ENCODE measurements at places on chromosomes 3 and 15.

GRCh38 chr3:138943724-138944653, 2.9 kb downstream of the FOXL2 start:
- DNase-seq: peak; percentile 29

DNA sequence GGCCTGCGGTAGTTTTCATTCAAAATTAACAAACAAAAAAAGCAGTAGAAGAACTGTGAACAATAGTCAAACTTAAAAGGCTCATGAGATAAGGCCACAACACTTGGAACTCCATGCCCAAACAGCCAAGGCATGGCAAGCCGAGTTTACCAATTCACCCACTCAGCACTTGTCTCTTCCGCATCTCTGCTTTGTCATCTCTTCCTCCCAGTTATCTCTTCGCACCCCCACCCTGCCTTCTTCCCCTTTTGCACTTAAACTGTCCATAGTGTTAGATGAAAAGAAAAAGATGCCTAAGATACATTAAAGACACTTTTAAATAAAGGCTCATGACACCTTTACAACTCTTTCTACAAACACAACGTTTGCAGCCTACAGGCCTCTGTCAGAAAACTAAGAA, 11.1 kb downstream of the TLE3 start:
- peak; percentile 77 for DNase-seq

- no peak for DNase-seq
These were observed 264.4 kb downstream of the MEX3B start for GRCh38 chr15:81781395-81781794.

GRCh38 chr3:135757421-135757820, 208.1 kb upstream of the PPP2R3A start:
- no peak for DNase-seq

GRCh38 chr3:153090973-153091372, 71.1 kb upstream of the RAP2B start:
- no peak for DNase-seq

- no peak for DNase-seq
These were observed 244.7 kb downstream of the NSUN3 start for GRCh38 chr3:94307588-94307987.

GRCh38 chr3:45225465-45226205, 452 bp downstream of the TMEM158 start:
- DNase-seq: peak; percentile 57

- peak; percentile 95 for DNase-seq
These were observed 28.2 kb downstream of the C3orf62 start for GRCh38 chr3:49248840-49249227.

GRCh38 chr3:9901967-9902366, 681 bp upstream of the IL17RE start:
- DNase-seq: no peak

GRCh38 chr3:186483611-186484340, 60.4 kb downstream of the CRYGS start:
- DNase-seq: no peak

- peak; percentile 26 for DNase-seq
These were observed 31.0 kb downstream of the TMOD2 start for GRCh38 chr15:51782357-51782896.

GRCh38 chr3:143810953-143811265, 37.4 kb downstream of the SLC9A9 start:
- DNase-seq: no peak

DNA sequence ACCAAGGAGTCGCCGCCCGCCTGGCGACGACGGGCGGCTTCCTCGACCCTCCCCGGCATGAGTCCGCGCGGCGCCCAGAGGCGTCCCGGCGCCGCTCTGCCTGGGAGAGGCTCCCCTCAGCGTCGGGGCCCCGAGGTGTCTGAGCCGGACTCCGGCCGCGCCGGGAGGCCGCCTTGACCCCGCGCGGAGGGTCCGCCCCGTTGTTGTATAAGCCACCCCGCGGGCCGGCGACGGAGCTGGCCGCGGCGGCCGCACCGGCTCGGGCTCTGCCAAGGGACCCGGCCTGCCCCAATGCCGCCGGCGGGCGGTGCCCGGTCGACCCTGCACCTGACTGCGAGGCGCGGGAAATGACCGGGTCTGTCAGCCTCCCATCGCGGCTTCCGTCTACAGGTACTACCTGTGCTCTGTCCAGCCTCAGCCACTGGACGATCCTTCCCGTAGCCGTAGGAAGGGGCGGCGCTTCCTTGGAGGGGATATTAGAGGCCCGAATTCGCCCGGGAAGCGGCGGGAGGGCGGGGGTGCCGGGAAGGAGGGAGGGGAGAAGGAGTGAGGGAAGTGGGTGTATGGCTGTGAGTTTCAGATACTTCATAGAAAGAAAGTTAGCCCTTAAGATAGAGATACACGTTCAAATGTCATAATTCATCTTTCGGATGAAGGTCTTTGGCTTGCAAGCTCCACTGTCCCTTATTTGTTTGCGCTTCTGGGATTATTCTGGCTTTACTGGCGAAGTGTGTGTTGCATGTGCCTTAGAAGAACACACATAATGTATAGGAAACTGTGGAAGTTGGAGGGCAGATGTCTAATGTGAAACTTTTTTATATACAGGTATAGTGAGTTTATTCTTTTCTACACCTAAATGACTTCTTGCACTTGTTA, 620 bp downstream of the ABHD5 start:
- DNase-seq: peak; percentile 53

GRCh38 chr15:68683551-68683950, 104.8 kb downstream of the CORO2B start:
- no peak for DNase-seq

DNA sequence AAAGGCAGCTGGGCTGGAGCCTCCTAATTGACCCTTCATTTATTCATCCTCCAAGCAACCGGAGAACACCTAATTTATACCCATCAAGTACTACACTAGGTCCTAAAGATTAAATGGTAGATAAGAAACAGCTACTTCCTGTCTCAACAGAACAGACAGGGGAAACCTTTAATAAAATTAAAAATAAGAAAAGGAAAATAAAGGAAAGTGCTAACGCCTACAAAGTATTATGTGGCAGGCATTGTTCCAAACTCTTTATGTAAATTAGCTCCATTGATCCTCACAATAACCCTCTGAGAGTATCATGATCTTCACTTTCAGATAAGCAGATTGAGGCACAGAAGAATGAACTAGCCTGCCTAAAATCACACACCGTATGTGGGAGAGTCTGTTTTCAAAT, 139.5 kb downstream of the CNTN6 start:
- no peak for DNase-seq

GRCh38 chr15:55846116-55846707, 103.3 kb upstream of the PRTG start:
- DNase-seq: peak; percentile 78

- DNase-seq: no peak
These were observed 61.6 kb upstream of the PRR23C start for GRCh38 chr3:139106013-139106932.

DNA sequence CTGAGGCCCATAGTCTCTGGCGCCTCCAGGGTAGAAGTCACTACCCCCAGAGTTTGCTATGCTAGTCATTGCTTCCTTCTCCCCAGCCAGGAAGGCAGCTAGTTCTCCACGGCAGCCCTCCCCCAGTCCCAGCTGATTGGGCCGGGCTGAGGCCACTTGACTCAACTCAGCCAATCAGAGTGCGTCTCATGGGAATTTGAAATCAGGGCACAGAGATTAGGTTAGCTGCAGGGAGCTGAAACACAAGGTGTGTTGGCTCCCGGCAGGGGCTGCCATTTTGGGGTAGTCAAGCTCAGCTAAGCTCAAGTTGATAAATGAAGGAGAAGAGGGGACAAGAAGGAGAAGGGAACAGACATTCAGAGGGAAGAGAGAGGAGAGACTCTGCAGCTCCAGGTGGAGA, 32.8 kb downstream of the LINGO1 start:
- peak; percentile 42 for DNase-seq

DNA sequence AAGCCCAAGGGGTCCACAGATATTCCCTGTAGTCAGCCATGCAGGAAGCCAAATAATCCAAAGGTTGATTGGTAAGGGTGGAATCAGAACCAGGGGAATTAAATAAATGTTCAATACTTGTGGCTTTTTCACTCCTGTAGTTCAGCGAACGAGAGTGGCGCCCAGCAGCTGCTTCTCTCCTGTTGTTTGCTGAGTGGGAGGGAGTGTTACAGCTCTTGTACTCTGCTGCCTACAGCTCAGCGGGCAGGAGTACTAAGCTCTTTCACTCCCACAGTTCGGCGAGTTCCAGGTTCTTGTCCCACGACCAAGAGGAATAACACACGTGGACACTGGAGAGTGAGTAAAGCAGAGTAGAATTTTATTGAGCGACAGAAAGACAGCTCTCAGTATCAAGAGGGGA, 105.9 kb downstream of the MOBP start:
- no peak for DNase-seq

- no peak for DNase-seq
These were observed 46.9 kb upstream of the FGD5 start for GRCh38 chr3:14771593-14772497.

DNA sequence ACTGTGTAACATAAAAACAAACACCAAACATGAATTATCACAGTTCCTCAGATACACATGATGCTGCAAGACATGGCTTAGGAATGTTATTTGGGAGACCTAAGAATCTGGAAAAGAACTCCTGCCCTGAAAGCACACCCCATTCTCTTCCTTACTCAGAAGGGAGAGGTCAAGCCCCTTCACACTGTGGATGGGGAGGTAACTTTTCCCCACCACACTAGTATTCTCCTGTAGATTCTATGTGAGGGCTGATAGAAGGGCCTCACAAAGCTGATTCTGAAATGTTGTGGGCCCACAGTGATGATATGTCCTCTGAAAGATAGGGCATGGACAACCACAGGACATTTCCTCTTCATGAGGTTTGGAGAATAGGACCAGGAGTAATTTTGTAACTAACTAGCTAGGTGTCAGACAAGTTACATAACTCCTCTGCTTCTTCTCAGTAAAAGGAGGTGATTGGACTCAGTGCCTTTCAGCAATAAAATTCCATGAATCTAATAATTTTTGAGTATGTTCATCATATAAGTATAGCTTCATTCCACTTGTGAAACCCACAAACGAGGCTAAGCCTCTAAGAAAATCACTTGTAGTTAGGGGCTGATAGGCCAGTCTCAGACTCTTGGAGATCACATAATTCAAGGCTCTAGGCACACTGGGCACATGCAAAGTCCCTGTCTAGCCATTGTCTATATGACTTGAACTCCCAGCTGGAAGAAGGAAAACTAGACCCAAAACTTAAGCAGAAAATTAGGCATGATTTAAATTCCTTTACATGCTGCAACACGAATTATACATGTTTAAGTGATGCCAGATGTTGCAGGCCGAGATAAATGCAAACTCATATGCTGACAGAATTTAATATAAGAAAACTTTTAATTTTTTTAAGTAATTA, 7.5 kb downstream of the PTX3 start:
- no peak for DNase-seq

- no peak for DNase-seq
These were observed 45.2 kb downstream of the ZNF385D start for GRCh38 chr3:21705769-21706168.

DNA sequence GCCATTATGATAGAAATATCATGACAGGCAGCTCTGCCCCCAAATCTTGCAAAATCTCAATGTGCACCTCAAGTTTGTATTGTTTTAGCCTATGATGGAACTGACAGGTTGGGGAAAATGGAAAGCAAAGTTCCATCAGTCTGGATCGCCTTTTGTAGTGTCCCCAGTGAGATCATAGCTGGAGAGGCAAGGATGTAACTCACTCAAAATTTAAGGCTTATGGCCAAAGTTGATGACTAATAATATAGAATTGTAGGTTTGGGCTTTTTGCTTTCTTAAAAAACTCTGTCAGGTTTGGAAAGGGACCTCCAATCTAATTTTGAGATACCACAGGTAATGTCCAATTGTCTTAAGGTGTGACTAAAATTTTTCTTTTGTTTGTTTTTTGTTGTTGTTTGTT, 1.4 kb upstream of the ACP3 start:
- DNase-seq: peak; percentile 35

- DNase-seq: peak; percentile 61
These were observed 38.2 kb downstream of the TRANK1 start for GRCh38 chr3:36906504-36907149.

DNA sequence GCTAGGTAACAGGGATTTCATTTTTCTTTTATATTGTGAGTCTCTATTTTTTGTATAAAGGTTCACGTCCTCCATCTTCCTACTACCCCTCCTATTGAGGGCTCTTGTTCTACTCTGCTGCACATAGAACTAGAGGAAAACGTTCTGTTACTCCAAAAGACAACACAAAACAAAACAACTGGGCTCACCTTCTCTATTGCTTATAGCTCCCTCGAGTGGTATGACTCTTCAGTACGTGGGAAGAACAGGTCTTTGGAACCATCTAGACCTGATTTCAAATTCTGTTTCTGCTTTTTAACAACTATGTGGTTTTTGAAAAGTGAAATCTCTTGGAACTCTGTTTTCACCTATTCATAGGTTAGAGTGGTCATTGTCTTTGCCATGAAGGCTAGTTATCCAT, 515.3 kb downstream of the SOX2 start:
- no peak for DNase-seq

GRCh38 chr3:35401671-35402070, 237.7 kb upstream of the ARPP21 start:
- DNase-seq: no peak

- peak; percentile 6 for DNase-seq
These were observed 61.7 kb downstream of the TAMM41 start for GRCh38 chr3:11784971-11785377.

DNA sequence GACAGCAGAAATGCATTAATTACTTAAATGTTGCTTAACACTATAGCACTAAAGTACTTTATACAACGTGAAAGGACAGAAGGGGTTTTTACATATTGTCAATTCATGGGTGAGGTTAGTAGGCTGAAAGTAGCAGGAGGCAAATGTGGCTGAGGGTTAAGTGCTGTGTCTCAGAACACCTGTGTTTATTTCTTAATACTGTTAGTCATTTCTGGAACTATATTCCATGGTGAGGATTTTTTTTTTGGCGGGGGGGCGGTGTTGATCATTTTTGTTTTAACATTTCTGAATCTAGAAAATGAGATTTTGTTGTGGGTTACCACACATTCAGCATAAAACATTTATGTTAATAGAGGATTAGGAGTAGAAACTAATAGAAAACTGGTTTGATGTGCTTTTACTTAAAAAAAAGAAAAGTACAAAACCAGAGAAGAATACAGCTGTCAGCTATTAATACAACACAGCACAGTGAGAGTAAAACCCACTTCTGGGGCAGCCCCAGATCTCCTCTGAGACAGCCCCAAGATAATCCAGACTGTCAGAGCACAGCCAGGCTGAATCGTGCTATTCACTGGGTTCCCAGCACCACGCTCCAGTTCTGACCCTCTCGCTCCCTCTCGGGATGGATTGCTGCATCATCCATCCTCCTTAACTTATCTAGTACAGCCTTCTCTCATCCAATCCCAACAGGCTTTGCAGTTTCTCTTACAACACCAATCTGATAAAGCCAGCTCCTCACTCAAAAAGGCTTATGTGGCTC, 307.7 kb downstream of the TUSC7 start:
- no peak for DNase-seq

DNA sequence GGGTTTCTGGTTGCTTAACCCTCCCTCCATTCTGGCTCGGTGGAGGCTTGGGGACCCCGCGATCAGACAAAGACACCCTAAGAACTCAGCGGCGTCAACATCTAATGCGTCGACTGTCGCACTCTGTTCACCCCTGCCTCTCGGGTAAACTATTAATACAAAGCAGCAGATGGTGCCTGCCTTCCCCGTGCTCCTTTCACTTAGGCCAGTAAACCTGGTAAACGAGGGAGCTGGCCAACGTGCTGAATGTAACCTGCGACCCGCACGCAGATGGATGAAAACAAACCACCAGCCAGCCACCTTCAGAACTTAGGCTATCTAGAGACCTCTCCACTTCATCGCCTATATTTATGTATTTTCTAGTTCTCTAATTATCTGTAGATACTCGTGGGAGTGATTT, 848 bp upstream of the CADPS start:
- DNase-seq: no peak

GRCh38 chr3:156554515-156554841, 439 bp downstream of the SSR3 start:
- no peak for DNase-seq

GRCh38 chr15:96978937-96979473, 648.5 kb downstream of the NR2F2 start:
- no peak for DNase-seq

All from suppressor macrophage treated with lipopolysaccharide for 1 hour (primary cell).